ENCODE measurements at places on chromosomes 6 and 20.

GRCh38 chr6:160863782-160864181, 127.8 kb upstream of the MAP3K4 start:
- no peak for DNase-seq

GRCh38 chr20:17992224-17992637, 23.4 kb downstream of the MGME1 start:
- no peak for DNase-seq

GRCh38 chr20:36116807-36117441, 37.6 kb upstream of the EPB41L1 start:
- DNase-seq = no peak

GRCh38 chr6:126959765-126960164, 158.7 kb upstream of the RSPO3 start:
- no peak for DNase-seq

GRCh38 chr6:107218142-107218541, 102.8 kb upstream of the BEND3 start:
- no peak for DNase-seq

DNA sequence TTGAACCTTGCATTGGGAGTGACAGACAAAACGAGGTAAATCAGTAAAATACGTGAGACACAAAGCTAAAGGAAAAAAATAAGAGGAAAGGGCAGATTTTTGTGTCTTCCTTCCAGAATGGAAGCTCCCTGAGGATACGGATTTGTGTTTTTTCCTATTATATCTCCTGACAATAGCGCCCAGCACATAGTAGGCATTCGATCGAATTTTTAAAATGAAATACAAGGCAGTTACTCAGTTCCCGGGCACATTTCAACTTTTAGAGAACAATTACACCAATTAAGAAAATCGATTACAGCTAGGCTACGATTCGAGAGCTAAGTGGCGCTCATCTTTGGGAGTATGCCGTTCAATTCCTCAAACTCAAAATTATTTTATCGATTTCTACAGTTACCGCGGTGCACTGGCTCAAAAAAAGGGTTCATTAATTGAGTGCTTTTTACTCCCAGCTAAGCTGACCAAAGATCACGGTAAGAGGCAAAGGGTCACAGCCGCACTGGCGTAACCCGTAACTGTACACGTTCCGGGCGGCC, 443 bp downstream of the RMND1 start:
- no peak for DNase-seq

DNA sequence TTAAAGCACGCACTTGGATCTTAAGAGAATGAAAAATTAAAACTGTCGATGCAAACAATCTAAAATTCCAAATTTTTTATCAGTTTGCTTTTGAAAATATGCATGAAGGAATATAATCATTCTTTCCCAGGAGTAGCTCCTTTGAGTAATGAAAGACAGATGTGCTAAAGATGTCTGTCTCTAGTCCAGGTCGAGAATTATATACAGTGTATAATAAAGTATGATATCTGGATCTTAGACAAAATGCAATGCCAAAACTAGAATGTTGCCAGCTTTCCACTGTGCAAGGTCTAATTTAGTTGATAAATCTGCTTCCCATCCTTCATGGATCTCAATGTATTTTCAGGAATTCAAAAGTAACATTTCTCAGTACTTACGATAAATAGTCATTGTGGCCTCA, 65.1 kb upstream of the ADGRG6 start:
- no peak for DNase-seq

DNA sequence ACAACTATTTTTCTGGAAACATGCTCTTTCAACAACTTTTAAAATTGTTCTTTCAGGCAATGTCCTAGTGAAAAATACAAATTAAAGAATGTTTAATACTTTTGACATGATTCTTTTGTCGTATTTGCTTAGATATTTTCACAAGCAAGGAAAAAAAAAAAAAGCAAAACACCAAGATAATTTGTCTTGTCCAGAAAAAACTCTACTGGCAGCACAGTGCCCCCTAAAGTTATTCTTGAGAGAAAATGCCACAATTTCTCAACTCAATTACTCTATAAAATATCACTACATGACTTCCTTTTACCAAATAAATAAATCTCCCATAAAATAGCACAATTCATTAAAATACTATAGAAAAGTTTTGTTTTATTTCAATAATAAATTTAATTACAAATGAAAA, 652.5 kb upstream of the EPHA7 start:
- DNase-seq = no peak

DNA sequence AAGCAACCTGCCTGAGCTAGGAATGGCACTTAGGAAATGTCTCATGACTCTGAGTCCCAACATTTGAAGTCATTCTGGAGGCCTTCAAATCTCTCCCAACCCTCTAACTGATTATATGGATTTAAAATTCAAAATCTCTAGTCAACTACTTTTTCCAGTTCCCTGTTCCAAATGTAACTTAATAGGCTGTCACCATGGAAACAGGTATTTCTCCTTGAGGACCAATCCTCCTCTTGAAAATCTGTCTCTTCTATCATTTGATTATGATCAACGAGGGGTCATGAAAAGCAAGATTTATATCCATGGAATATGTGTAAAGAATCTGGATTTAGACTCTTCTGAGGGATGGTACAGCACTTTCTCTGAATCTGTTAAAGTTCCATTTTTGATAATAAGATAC, 127.3 kb upstream of the DTNBP1 start:
- no peak for DNase-seq

GRCh38 chr6:47165918-47166317, 123.8 kb upstream of the ADGRF1 start:
- DNase-seq = no peak

DNA sequence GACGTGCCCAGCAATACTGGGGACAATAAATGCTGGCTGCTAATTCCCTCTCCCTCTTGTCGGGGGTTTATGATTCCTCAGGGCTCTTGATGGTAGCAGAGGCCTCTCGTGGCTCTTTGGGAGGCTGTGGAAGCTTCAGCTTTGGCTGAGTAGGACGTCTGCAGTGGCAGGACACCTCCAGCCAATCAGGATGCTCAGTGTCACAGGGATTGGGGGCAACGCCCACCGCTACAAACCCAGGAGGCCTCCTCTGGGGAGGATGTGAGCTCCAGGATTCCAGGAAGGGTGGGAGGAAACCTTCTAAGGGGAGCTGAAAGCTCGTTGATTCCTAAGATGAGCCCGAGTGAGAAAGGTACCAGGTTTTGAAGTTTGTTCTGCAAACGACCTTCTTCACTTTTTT, 19.4 kb downstream of the RSPO4 start:
- no peak for DNase-seq

GRCh38 chr20:34875642-34876405, 588 bp upstream of the ACSS2 start:
- peak; percentile 100 for DNase-seq

- DNase-seq = no peak
Observed at GRCh38 chr6:79894939-79895338, 52.4 kb downstream of the ELOVL4 start.

DNA sequence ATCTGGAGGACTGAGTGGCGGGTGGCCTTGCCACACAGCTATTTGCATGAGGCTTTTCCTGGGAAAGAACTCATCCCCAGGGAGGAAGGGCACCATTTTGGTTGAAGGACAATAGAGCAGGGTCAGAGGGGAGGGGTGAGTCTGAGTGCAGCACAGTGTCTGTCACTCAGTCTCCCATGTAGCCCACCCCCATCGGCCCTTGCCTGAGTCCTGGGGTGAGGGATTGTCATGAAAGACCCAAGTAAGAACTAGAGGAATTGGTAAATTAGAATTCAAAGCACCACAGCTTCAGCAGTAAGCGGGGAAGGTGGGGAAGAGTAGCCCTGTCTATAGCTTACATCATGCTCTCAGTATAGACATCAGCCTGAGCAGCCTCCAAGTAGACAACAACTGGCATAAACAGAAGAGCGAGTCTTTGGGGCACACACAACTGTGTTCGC, 90.4 kb upstream of the TMEM30A start:
- no peak for DNase-seq

DNA sequence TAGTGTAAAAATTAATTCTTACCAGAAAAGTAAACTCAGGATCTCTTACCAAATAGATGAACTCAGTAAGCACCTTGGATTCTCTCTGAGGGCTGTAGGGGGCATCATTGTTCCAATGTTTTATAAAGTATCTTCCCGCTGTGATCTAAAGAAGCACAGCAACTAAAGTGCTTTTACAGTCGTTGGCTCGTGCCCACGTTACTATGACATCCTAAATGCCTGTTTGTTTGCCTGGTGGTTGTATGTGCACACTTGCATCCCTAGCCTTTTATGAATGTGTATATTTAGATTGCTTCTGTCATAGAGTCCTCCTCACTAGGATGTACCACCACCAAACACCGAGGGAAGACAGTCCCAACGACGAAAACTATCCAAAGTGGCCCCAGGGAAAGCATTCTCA, 34.5 kb downstream of the SLX4IP start:
- DNase-seq = no peak

- no peak for DNase-seq
Observed at GRCh38 chr6:75524322-75524972, 30.8 kb upstream of the FILIP1 start.

DNA sequence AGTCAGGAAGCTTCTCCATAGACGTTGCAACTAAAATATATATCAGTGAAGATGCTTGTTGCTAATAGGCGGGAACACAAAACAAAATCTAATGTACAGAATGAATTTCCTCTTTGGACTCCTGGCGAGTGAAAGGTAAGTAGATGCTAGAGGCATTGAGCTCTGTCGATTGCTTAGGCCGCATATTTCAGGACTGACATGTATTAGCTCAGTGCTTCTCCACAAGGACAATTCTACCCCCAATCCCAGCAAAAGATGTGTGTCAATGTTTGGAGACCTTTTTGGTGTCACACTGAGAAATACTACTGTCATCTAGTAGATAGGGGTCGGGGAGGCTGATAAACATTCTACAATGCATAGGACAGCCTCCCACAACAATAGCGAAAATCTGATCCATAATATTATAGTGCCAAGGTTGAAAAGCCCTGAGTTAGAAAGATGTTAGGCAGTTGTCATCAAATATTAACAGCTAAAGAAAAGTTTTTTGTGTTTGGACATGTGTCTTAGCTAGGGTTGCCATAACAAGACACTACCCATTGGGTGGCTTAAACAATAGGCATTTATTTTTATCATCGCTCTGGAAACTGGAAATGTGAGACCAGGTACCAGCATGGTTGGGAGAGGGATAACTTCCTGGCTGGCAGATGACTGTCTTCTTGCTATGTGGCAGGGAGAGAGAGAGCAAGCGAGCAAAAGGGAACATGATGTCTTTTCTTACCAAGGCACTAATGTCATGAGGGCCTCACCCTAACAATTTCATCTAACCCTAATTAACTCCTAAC, 48.0 kb upstream of the BCAS1 start:
- DNase-seq = no peak

- DNase-seq = no peak
Observed at GRCh38 chr20:12528591-12529041, 480.2 kb upstream of the SPTLC3 start.

DNA sequence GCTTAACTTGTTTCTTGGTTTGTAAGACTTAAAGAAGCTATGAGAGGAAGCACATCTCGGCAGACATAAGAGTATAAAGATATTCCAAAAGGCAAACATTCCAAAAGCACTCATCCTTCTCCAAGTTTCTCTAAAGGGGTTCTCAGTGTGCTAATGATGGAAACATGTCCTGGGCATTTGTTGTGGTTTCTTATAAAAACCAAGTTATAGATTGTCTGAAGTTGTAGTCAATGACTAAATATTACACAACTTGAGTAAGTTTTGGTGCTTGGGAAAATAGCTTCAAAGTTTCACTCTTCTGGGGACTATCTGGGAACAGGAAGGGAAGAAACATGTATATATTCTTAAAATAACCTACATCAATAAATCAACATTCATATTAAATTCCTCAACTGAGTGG, 128.3 kb upstream of the TBX18 start:
- no peak for DNase-seq

- peak; percentile 26 for DNase-seq
Observed at GRCh38 chr6:61886608-61887259, 399.3 kb downstream of the KHDRBS2 start.

DNA sequence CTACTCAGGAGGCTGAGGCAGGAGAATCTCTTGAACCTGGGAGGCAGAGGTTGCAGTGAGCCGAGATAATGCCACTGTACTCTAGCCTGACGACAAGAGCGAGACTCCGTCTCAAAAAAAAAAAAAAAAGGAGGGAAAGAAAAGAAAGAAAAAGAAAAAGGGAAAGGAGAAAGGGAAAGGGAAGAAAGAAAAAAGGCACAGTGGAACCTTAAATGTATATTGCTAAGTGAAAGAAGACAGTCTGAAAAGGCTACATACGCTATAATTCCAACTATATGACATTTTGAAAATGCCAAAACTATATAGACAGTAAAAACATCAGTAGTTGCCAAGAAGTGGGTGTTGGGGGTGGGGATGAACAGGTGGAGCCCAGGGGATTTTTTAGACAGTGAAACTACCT, 16.2 kb downstream of the PPIL4 start:
- DNase-seq = no peak

DNA sequence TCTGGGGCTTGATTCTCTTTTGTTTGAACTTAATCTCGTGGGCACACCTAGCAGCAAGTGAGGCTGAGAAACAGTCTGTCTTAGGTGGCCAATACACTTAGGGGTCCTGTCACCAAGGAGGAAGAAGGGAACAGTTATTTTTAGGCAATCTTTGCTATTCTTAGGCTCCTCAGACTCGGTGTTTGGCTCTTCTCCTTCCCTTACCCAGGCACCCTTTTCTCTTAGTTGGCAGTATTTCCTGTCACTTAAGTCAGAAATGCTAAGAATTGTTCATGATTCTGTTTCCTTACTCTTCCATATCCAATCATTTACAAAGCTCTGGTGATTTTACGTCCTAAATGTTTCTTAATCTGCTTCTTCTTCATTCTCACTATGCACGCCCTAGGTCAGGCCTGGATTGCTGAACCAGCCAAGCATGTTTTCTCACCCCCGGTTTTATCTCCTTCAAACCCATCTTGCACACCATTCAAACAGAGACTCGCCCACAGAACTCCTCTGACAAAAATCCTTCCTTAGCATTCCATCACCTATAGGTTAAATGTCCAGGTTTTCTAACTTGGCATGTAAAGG, 45.2 kb upstream of the TMEM217 start:
- DNase-seq = no peak

- no peak for DNase-seq
Observed at GRCh38 chr6:142867988-142868812, 76.8 kb downstream of the HIVEP2 start.

GRCh38 chr6:163731215-163732013, 316.9 kb downstream of the QKI start:
- no peak for DNase-seq

- DNase-seq = no peak
Observed at GRCh38 chr6:44662461-44663121, 275.1 kb downstream of the CDC5L start.

- DNase-seq = no peak
Observed at GRCh38 chr6:51842061-51842803, 245.2 kb downstream of the PKHD1 start.

GRCh38 chr6:105097288-105097687, 82.5 kb downstream of the POPDC3 start:
- no peak for DNase-seq
